CD4-positive, CD25-positive, alpha-beta regulatory T cell (primary cell): ENCODE measurements at places on chromosomes 16 and 17. TPM values are rescaled to one million over a fixed set of nuclear protein-coding genes. Genes with fewer than 3 reads are reported as not detected.

- no peak for DNase-seq
Measured at GRCh38 chr16:19746561-19746960, 28.5 kb downstream of the IQCK start.

GRCh38 chr16:11399261-11399831, 54.1 kb downstream of the RMI2 start:
- no peak for DNase-seq

- DNase-seq, result no peak
Measured at GRCh38 chr16:8818504-8819270, 21.0 kb downstream of the PMM2 start.

GRCh38 chr17:74354123-74354522, 7.5 kb downstream of the BTBD17 start:
- DNase-seq, result peak; percentile 67

- DNase-seq, result no peak
Measured at GRCh38 chr17:82457073-82457928, 1.2 kb upstream of the NARF start.

GRCh38 chr17:14334919-14335318, 34.0 kb downstream of the HS3ST3B1 start:
- DNase-seq, result no peak

DNA sequence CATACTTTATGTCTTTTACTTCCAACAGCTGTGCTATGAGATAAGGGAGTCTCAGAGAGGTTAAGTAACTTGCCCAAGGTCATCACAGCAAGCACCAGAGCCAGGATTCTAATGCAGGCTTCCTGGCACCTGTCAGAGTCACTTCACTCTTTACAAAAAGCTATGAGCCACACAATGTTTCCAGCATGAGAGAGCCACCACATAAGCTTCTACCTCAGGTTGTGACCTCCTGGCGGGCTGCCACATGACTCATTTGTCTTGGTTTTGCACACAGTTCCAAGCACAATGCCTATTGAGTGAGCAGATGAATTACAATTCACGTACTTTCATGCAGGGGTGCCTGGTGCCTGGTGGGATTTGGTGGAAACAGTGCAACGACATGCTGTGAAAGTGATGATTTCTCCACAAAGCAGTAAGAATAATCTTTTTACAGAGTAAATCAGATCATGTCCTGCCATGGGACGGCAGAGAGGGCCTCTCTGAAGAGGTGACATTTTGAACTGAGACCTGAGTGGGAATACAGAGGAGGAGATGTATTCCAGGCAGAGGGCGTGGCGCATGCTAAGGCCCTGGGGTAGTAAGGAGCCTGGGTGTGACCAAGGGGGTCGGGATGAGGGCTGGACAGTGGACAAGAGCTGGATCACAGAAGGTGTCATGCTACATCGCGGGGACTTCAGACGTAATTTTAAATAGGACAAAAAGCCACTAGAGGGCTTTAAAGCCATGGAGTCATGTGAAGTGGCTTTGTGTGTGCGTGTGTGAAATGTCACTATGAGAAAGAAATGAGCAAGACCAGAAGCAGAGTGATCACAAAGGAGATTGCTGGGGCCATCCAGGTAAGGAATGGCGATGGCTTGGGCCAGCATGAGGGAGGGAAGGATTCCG, 53.4 kb downstream of the CACNG3 start:
- DNase-seq, result no peak

GRCh38 chr17:56111706-56112485, 41.4 kb upstream of the ANKFN1 start:
- no peak for DNase-seq

DNA sequence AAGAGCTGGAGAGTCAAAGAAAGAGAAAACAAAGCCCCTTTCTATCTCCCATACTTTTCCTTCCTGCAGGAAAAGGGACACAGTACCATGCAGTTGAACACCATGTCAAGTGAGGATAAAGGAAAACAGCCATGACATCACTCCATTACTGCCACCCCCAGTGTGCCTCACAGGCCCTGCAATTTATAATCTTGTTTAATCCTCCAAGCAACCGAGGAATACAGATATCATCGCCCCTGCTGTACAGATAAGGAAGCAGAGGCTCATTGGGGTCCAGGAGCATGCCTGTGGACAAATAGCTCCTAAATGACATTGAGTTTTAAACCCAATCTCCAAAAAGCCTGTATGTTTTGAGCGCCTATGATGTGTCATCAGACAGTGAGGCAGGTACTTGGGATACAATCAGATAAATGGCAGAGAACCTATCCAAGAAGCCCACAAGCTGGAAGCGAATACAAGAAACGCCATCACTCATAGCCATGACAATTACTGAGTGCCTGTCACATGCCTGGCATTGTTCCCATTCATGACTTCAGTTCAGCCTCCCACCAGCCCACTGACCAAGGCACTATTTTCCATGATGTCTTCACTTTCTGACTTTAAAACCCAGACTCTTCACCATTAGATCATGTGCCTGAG, 45.5 kb downstream of the CPPED1 start:
- no peak for DNase-seq

- no peak for DNase-seq
Measured at GRCh38 chr16:51831595-51832367, 680.7 kb upstream of the SALL1 start.

DNA sequence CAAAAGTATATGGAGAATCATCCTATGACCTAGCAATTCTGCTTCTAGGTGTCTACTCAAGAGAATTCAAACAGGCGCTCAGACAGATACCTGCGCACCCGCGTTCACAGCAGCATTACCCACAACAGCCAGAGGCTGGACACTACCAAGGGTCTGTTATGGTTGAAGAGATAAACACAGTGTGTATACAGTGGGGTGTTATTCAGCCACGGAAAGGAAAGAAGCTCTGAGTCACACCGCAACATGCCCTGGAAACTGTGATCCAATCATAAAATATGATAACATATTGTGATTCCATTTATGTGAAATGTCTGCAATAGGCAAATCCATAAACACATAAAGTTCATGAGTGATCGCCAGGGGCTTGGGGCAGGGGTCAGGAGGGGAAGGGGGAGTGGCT, 18.0 kb upstream of the JPH3 start:
- DNase-seq, result no peak

DNA sequence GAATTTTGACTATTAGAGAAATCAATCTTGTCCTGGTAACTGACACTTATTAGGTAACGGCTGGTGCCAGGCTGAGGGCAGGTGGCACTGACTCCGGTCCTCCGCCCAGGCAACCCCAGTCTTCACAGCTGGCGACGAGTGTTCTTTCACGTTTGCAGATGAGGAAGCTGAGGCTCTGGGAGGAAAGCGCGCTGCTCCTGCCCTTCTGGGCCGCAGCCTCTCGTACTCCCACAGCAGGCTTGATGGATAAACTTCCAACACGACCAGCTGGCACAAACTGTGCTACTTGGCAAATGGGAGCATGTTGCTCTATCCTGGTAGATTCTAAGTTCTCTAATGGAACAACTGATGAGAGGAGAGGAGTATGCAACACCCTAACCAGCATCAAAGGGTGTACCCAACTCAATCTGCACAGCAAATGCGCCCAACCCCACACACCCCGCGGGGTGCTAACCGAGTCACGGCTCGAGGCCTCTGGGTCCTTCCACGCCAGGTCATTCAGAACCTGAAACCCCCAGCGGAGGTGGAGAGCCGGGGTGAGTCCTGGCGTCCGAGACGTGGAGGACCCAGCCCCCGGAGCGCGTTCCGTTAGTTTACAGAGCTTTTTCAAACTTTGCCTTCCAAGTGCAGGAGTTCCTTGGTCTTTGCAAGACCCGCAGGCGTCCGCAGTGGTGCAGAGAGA, 477 bp upstream of the SLC47A1 start:
- no peak for DNase-seq

- no peak for DNase-seq
Measured at GRCh38 chr16:57032931-57033330, 43.6 kb downstream of the NLRC5 start.

CDRT4 gene
- polyA plus RNA-seq, result 0.22 TPM

MT1B gene
- not detected for polyA plus RNA-seq

TMEM238L gene
- not detected for polyA plus RNA-seq

ODAD4 gene
- polyA plus RNA-seq, result 0.28 TPM

ANKRD40CL gene
- polyA plus RNA-seq, result not detected

DNAH17 gene
- polyA plus RNA-seq, result 0.24 TPM

COL1A1 gene
- polyA plus RNA-seq, result not detected
